ENCODE measurements at places on chromosomes 2 and 18. TPM values are rescaled to one million over a fixed set of nuclear protein-coding genes. Genes with fewer than 3 reads are reported as not detected.

DNA sequence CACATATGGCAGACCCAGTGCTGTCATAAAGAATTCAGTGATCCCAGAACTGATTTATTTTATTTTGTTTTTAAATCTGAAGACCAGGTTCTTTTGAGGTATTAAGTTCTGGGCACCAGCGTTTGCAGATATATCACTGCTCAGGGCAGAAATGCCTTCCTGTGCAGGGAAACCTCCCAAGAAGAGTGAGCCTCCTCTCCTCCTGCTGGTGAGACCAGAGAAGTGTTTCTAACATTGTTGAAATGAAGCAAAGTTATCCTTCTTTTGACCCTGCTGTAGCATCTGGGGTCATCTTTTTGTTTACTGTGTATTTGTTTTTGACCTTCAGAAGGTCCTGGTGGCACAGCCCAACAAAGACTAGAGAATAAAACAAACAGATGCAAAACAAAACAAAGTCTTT is 94.0 kb downstream of the AQP4 start:
- DNase-seq, result no peak

DNA sequence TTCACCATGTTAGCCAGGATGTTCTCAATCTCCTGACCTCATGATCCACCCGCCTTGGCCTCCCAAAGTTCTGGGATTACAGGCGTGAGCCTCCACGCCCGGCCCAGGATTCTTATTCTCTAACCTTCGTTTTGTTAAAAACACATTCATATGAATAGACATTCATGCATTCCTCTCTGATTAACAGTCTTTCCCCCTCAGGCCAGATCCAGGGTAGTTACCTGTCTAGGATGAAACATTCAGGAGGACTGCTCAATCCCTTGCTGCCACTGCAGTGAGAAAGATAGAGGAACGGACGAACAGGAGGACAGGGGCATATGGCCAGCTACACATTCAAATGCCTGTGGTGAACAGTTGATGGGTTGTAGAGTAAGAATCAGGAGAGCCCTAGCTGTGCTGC is 39.6 kb upstream of the EPC2 start:
- DNase-seq, result no peak

GRCh38 chr2:142875652-142876051 is 1.8 kb upstream of the KYNU start:
- peak; percentile 29 for DNase-seq

SLC23A3 gene
- total RNA-seq, result 0.12 TPM

- no peak for DNase-seq
These were observed 204.9 kb downstream of the PID1 start for GRCh38 chr2:229066121-229066715.

ZBTB7C gene
- total RNA-seq, result 1.1 TPM

DNA sequence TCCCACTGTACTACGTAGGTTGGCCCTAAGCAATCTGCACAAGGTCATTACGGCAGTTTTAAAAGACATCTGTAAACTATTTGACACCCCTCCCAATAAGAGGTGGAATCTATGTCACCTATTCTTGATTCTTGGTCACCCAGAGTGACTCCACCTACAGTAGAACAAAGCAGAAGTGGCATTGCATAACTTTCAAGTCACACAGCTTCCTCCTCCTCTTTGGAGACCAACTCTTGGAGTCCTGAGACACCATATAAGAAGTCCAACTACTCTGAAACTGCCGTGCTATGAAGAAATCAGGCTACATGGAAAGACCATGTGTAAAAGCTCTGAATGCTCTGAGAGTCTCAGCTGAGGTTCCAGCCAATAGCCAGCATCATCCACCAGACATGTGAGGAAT is 253.5 kb upstream of the CDH20 start:
- no peak for DNase-seq

GRCh38 chr2:96291751-96292150 is 13.6 kb downstream of the SNRNP200 start:
- no peak for DNase-seq

- no peak for DNase-seq
These were observed 66.7 kb upstream of the RMDN2 start for GRCh38 chr2:37858400-37858711.

DNA sequence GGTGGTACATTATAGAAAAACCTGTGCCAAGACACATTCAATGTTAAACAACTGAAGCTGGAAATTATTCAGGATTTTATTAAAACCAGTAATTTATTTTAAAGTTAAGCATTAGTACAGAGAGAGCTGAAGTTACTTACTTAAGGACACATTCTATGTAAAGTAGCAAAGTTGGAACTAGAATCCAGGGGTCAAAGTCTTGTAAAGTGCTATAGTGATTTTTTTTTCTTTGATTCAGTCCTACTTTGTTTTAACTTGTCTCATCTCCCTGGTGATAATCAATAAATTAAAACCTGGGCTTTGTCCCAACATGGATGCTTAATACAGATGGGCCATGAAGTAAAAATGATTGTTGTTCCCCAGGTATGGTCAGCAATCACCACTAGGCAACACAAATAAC is 1271.8 kb upstream of the CHAC2 start:
- DNase-seq, result no peak

- DNase-seq, result no peak
These were observed 23.4 kb downstream of the MYO7B start for GRCh38 chr2:127558911-127559310.

HOXD13 gene
- 3.1 TPM for total RNA-seq

GRCh38 chr2:30565851-30566358 is 118.9 kb downstream of the LCLAT1 start:
- DNase-seq, result no peak

DNA sequence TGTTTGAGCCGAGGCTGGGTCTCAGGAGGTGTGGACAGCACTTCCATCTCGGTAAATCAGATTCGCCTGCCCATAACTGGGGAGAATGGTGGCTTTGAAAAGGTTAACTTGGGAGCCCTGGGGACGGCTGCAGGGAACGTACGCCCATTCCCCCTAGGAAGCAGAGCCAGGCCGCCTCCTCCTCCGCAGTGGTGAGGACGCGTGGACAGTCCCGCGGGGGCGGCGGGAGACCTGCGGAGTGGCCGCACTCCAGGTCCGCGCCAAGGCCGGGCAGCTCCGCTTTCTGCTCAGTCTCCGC is 845 bp upstream of the MYCN start:
- DNase-seq, result no peak

SMCHD1 gene
- 26.6 TPM for total RNA-seq

CLEC4F gene
- total RNA-seq, result not detected

SLC5A6 gene
- total RNA-seq, result 22.6 TPM

- DNase-seq, result peak; percentile 53
These were observed 3.8 kb upstream of the UXS1 start for GRCh38 chr2:106197878-106198277.

PLGLB1 gene
- 0.87 TPM for total RNA-seq

TMEFF2 gene
- 5.0 TPM for total RNA-seq

- no peak for DNase-seq
These were observed 596.8 kb upstream of the GCFC2 start for GRCh38 chr2:76307495-76307894.

FKBP7 gene
- 44.2 TPM for total RNA-seq

- no peak for DNase-seq
These were observed 76.2 kb downstream of the MREG start for GRCh38 chr2:215937190-215937589.

GRCh38 chr2:203690441-203691047 is 15.9 kb upstream of the CD28 start:
- no peak for DNase-seq

GRCh38 chr2:13495051-13495450 is 778.3 kb downstream of the TRIB2 start:
- DNase-seq, result no peak

DNA sequence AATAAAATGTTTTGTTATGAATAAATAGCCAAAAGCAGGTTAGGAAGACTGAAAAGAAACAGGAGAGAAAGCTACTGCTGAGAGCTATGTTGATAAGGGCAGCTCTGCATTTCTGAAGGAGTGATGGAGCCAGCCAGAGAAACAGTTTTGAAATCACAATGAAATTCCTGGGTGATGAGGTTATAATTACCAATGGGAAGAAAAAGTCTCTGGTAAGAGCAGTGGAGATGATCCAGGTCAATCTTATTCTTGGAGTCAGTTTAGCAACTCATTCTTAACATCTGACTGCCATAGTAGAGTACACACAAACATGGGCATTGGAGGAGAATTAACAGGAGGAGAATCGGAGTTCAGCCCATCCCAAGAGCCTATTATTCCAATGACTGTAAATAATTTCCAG is 2.4 kb downstream of the ALKAL2 start:
- DNase-seq, result no peak

GRCh38 chr2:219171231-219171651 is 1.4 kb upstream of the SLC23A3 start:
- peak; percentile 40 for DNase-seq

Data from H4 (cell line).